CD8-positive, alpha-beta T cell (primary cell): ENCODE measurements at places on chromosomes 7 and 10. TPM values are rescaled to one million over a fixed set of nuclear protein-coding genes. Genes with fewer than 3 reads are reported as not detected.

The CHN2 gene
- total RNA-seq: 9.9 TPM

The ADARB2 gene
- 1.2 TPM for total RNA-seq

The DNMBP gene
- 4.1 TPM for total RNA-seq

The SPACDR gene
- total RNA-seq: not detected

The UPK3B gene
- 2.4 TPM for total RNA-seq

The CC2D2B gene
- total RNA-seq: not detected

The INSIG1 gene
- 99.9 TPM for total RNA-seq

The ZNF746 gene
- 28.4 TPM for total RNA-seq

The RBP3 gene
- not detected for total RNA-seq

The PALD1 gene
- not detected for total RNA-seq

The C10orf90 gene
- not detected for total RNA-seq

The CTAGE6 gene
- total RNA-seq: not detected

The SPDYE11 gene
- not detected for total RNA-seq

The FZD1 gene
- not detected for total RNA-seq

The SMKR1 gene
- 0.68 TPM for total RNA-seq

The MYH16 gene
- not detected for total RNA-seq

The FAM180A gene
- not detected for total RNA-seq

The STYXL1 gene
- total RNA-seq: 6.4 TPM

The LBX1 gene
- not detected for total RNA-seq

The OR2A1 gene
- not detected for total RNA-seq

The METTL27 gene
- not detected for total RNA-seq

The ZCCHC24 gene
- 1.1 TPM for total RNA-seq

The CRYGN gene
- total RNA-seq: not detected

The LMOD2 gene
- total RNA-seq: not detected

The HPSE2 gene
- total RNA-seq: not detected

The NUB1 gene
- total RNA-seq: 78.4 TPM

The TEX36 gene
- total RNA-seq: not detected

The MEST gene
- total RNA-seq: 3.7 TPM

The UCN3 gene
- total RNA-seq: not detected

The H2BK1 gene
- total RNA-seq: 1.5 TPM

The SPDYE2B gene
- not detected for total RNA-seq

The INMT gene
- 0.14 TPM for total RNA-seq

The PARD3 gene
- 0.35 TPM for total RNA-seq

The SAMD9L gene
- total RNA-seq: 4.2 TPM
